ENCODE measurements at places on chromosomes 11 and 22. TPM values are rescaled to one million over a fixed set of nuclear protein-coding genes. Genes with fewer than 3 reads are reported as not detected.

The OR51I1 gene
- total RNA-seq = 0.06 TPM

The C1QTNF4 gene
- 0.06 TPM for total RNA-seq

The SCGB1D2 gene
- total RNA-seq = not detected

The DDTL gene
- 0.92 TPM for total RNA-seq

The IFITM1 gene
- 32.6 TPM for total RNA-seq

The OR5AN1 gene
- total RNA-seq = not detected

The TRIM48 gene
- total RNA-seq = not detected

The FAM180B gene
- not detected for total RNA-seq

The SHANK2 gene
- total RNA-seq = 2.6 TPM

The MYEOV gene
- 1.2 TPM for total RNA-seq

The APOL3 gene
- 34.0 TPM for total RNA-seq

The GGT1 gene
- total RNA-seq = 0.79 TPM

The ZBTB16 gene
- 0.13 TPM for total RNA-seq

The INPP5J gene
- 0.12 TPM for total RNA-seq

The CDC42EP2 gene
- 7.3 TPM for total RNA-seq

The BCO2 gene
- 1.2 TPM for total RNA-seq

The C11orf52 gene
- 1.1 TPM for total RNA-seq

The KLHL35 gene
- total RNA-seq = 4.5 TPM
